OCI-M1 (cell line): ENCODE measurements at places on chromosomes 13 and 19.

- peak; percentile 83 for DNase-seq
These were observed 24.3 kb downstream of the NFILZ start for GRCh38 chr19:8654591-8655339.

GRCh38 chr19:14370940-14371280, 10.3 kb upstream of the ADGRE5 start:
- no peak for DNase-seq

DNA sequence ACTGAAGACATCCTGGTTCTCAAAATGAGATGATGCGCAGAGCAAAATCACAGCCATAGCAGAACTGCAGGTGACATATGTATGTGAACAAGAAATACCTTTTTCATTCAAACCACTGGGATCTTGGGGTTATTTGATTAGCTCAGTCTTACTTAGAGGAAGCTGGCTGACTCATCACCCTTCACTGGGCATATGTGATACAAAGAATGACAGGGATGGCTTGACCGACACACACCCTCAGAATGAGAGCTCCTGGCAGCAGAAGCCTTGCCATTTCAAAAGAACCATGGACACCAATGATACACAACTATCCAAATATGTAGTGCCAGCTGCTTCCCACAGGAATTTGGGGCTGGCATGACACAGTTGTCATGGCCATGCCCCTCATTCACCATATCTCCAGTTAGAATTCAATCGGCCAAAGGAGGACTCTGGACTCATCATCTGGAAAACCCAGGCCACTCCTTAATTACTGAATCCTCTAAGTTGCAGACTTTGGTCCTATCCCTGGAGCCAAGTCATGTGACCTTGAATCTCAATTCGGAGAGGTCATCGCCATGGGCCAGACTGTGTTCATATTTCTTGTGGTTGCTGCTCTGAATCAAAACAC, 115.8 kb downstream of the KATNAL1 start:
- DNase-seq = no peak

DNA sequence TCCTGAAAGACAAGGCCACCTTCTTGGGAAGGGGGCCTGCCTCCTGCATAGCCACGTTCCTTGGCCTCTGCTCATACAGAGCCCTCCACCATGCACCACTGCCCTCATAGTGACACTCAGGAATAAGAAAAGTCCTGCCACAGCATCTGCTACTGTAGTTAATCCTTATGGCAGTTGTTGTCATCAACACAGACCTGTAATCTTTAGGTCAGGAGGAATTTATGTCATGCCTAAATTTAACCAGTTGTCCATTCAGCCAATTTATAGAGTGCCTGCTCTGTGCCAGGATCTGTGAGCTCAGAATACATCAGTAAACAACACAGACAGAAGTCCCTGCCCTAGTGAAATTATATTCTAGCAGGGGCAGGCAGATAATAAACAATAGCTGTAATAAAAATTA, 44.4 kb downstream of the FAM124A start:
- no peak for DNase-seq

DNA sequence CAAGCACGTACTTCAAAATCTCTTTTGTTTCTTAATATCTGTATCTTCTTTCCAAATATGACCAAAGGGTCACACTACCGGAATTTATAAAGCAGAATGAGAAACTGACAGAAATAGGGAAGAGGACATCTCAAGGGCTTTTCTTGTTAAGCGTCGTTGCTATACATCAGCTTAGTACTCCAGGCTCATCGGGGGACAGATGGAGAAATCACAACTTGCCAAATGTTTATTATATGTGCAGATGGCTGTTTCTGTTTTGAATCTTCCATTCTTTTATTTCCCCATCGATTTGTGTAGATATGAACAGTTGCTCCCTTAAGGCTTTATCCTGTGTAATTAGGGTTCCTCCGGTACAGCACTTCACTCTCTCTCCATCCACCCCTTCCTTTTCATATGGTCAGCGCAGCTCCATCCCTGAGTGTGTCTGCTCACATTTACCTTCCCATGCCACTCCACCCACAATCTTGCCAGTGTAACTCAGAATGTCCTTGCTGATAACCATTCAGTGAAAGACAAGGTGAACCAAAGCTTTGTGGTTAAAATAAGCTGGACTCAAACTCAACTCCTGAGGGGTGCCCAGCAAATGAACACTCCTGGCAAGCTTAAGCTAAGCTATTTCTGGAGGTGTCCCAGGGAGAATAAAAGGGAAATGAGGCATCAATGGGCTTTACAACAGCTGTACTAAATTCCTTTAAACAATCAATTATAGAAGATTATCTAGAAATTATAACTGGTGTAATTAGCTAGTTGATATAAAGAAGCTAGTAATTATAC, 51.3 kb downstream of the TBC1D4 start:
- no peak for DNase-seq

DNA sequence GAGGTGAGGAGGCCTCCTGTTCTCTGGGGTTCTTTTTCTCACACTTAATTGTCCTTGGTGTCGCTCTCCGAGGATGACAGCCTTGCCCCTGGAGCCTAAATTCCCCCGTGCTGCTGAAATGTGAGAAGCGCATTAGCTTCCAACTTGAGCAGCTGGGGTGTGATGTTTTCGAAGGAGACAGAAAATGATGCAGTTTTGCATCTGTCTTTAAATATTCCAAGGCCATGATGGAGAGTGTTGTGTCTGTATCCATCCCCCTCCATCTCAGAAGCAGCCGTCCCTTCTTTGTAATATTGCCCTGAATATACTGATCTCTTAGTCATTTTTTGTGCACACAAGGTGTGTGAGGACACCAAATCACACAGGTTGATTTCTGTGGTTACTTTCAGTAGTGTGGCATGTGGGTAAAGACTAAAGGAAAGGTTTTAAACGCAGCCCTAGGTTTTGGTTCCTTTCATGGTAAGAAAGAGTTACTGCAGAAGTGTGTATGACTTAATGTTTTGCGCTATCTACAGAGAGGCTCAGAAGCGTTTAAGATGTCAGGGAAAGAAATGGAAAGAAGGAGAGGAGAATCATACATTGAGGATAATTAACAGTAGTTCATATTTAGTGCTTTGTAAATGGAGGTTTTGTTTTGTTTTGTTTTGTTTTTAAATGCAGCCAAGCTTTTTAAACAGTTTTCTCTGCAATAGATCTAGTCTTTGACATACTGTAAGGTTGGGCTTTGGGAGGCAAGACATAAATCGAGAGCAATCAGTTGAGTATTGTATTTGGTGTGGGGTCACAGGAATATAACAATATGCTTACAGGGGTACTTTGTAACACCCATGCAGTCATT, 1.6 kb downstream of the NBEA start:
- DNase-seq = no peak

GRCh38 chr19:27796540-27796939, 1416.4 kb downstream of the UQCRFS1 start:
- DNase-seq = no peak

GRCh38 chr13:30303269-30303668, 4.1 kb downstream of the KATNAL1 start:
- peak; percentile 48 for DNase-seq

DNA sequence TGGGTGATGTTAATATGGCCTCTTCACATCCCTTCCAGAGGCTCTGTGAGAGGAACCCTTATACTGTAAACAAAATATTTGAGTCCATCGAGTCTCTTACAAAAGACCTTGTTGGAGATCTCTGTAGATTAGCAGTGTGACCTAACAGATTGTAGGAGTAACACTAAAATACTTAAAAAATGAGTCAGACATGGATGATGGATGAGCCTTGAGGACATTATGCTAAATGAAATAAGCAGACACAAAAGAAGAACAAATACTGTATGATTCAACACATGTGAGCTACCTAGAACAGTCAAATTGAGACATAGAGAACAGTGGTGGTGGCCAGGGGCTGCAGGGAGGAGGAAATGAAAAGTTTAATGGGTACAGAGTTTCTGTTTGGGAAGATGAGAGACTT, 152.2 kb upstream of the UBL3 start:
- DNase-seq = no peak

GRCh38 chr13:106362707-106363106, 172.8 kb downstream of the EFNB2 start:
- DNase-seq = no peak

GRCh38 chr19:3604987-3605343, 1.7 kb downstream of the TBXA2R start:
- DNase-seq = no peak

DNA sequence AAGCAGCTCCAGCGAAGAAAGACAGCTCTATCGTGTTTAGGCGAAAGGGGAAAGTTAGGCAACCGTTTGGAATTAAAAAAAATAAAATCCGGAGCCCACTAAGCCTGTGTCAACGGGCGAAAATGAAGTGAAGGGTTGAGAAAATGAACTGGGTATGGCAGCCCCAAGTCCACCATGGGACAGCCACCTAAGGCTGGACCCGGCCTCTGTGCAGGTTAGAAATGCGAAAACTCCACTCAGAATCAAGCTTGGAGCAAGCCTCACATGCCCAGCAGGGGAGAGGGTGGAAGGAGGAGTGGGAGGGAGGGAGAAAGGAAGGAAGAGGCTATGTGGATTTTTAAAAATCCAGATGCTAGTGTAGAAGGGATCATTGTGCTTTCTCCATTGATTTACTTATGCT, 101.2 kb downstream of the IRS2 start:
- DNase-seq = no peak

GRCh38 chr13:73107970-73108369, 49.2 kb downstream of the KLF5 start:
- no peak for DNase-seq

DNA sequence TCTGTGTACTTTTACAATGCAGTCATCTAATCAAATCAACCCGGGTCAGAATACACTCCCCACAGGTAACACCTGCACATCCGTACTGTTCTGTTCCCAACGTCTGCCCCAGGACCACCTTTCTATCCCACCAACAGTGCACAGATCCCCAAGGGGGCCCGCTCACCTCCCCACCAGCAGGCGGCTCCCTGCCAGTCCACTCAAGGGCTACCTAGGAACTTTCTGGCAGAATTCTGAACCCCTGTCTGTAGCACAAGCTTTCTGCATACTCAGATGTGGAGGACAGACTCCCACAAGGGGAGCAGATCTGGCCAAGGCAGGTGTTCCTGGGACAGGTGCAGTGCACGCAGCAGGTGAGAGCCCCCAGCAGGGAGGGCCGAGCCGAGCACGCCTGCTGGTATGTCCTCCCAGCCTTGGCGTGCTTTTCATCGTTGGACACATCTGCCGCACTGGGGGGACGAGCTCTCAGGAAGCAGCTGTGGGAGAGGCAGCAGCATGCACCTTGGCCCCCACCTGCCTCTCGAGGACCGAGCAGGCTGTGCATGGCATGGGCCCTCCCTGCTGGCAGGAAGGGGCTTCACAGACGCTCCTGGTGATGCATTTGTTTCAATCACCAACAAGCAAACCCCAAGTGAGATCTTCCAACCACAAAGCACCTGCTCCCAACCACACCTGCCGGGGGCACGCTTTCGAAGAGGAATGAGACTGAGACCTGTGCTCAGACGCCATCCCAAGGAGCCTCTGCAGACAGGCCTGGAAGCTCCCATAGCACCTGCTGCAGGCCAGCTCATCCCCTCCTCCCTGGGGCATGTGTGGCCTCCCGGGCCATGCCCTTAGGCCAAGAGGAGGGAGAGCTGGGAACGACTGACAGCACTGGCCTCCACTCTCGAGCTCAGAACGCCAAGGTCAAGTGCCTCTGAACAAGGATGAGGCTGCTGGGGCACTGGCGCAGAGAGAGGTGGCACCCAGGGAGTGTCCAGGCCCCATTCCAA, 35.9 kb downstream of the RAB20 start:
- no peak for DNase-seq

GRCh38 chr13:99352351-99353245, 45.4 kb upstream of the GPR183 start:
- no peak for DNase-seq

DNA sequence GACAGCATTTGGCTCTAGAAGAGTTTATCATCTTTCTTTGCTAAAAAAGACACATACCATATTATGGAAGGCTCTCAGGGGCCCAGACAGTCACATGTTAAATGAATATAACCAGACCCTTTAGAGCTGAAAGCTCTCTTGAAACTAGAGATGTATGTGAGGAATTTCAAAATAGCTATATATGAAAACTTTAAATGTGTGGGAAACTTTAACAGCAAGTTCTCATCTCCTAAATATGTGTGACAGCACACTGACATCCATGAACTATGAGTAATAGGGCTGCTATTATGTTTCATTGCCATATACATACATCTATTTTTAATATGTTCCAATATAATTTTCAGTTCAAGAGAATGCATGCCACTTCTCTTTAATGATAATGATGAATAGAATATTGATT, 509.5 kb downstream of the GPC6 start:
- DNase-seq = no peak

DNA sequence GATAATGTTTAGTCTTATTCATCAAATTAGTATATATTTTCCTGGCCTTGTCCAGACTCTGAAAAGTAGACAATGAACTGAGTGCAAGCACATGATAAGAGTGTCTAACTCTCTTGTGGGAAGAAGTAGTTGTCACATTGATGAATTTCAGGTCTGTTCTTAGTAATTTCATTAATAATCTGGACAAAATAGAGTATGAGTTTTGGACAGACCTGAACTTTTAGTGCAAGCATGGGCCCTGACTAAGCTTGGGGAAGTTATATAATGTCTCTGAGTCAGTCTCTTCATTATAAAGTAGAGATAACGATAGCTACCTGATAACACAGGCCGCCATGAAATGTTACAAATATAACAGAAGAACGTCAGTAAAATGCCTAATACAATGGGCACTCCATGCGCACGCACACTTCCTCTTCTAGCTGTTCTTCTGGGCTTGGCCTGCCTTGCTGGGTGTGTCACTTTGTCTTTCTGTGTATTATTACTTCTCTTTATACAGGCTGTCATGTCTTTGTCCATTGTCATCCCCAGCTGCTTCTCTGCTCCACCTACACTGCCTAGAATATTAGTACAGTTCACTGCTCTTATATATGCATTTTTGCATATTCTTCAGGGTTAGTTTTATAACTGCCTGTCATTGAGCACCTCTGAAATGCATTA, 129.1 kb upstream of the HTR2A start:
- peak; percentile 75 for DNase-seq
